ENCODE measurements at places on chromosomes 1 and 21.

GRCh38 chr1:240831922-240832321 lies 220.0 kb upstream of the GREM2 start:
- DNase-seq = no peak

DNA sequence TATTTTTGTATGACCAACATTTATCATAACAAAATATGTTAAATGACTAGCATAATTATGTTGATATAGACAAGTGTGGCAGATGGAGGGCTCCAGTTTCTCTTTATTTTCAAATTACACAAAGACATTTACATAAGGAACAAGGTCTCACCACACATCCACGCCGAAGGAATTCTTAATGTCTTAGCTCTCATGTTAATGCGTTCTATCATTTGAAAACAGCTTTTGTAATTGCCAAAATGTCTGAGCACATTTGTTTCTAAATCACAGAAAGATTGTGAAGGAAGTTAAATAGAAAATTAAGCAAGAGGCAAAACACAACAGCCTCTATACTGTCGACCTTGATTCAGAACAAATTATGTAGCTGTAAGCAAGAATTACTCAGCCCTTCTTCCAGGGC lies 223.0 kb upstream of the NR5A2 start:
- no peak for DNase-seq

DNA sequence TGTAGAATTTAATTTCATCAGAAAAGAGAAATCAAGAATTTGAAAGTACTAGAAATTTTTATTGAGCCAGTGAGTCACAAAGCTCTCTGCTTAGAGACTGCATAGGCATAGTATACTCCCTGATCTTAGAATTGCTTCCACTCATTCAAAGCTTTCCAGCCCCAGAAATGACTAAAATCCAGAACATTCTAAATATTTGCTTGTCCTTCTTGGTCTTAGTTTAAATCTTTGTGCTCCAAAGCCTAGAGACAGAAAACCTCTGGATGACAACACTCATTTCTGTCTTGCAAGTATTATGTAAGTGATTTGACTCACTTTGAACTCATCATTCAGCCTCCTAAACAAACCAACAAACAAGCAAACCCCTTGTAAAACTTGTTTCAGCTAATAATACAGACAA lies 74.2 kb downstream of the PTPRC start:
- DNase-seq = no peak

DNA sequence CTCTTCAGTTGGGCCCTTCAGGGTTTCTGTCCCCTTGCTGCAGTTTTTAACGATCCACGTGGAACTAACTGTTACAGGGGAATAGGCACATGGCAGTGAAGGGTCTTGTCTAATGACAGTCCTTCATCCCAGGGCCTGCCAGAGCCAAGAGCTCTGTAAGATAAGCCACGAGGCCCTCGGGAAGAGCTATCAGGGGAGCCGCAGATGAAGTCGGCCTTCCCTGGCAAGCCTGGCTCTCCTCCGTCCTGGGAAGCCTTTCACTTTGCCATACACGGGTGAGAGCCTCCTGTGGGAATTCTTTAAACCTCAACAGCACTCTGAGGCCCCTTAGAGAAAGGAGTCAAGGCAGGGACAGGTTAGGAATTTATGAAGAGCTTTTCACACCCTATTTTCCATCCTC lies 29.0 kb downstream of the ACP6 start:
- DNase-seq = no peak

GRCh38 chr1:201714542-201715329 lies 114.2 kb upstream of the IPO9 start:
- no peak for DNase-seq

DNA sequence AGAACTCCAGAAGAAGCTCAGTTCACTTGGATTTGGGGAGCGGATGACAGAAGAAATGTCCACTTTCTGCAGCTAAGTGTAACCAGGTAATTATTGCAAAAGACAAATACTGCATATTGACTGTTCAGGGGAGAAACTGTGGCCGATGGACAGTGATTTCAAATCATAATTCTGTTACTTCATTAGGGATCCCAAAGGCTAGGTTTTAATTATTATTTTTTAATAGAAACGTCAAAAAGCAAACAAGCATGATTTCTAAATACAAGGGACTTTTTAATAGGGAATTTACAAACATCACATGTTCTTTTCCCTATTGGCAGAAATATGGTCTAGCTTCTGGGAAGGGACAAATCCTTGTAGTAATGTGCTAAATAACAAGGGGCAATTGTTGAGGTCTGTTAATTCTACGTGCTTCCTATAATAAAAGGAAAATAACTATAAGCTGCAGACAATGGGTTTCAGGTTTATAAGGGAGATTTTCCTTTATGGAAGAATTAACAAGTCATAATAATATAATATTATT lies 15.5 kb downstream of the DIPK1A start:
- no peak for DNase-seq

Data from T-helper 2 cell (primary cell).